ENCODE measurements at places on chromosomes 3 and 15. TPM values are rescaled to one million over a fixed set of nuclear protein-coding genes. Genes with fewer than 3 reads are reported as not detected.
A peak's percentile ranks its signal among the peaks of the same experiment; 100 is the strongest.

DNA sequence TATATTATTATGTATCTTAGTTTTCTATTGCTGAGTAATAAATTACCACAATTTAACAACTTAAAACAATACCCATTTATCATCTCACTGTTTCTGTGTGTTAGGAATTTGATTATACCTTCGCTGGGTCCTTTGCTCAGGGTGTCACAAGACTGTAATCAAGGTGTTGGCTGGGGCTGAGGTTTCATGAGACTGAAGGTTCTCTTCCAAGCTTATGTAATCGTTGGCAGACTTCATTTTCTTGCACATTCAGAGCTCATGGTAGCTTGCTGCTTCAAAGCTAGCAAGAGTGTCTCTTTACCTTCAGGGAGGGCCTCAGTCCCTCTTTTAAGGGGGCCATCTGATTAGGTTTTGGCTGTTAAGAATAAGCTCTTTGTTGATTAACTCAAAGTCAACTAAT, 293.1 kb downstream of the POLQ start:
- no peak overlapping the region for H3K4me3 ChIP-seq
- no peaks in the 10 kb centered on the region for H3K36me3 ChIP-seq
- H3K27me3 ChIP-seq, result no peaks in the 10 kb centered on the region
- no peak for DNase-seq

- no peaks in the 10 kb centered on the region for H3K4me1 ChIP-seq
- no peak overlapping the region for H3K4me3 ChIP-seq
- peak overlapping the region; percentile 73 for H3K27ac ChIP-seq
- peaks cover 25% of the 10 kb centered on the region for H3K36me3 ChIP-seq
- H3K27me3 ChIP-seq, result no peaks in the 10 kb centered on the region
Measured at GRCh38 chr3:113663324-113663750, 33.1 kb downstream of the USF3 start.

The IL16 gene
- 6.2 TPM for total RNA-seq

The DPPA2 gene
- not detected for total RNA-seq

DNA sequence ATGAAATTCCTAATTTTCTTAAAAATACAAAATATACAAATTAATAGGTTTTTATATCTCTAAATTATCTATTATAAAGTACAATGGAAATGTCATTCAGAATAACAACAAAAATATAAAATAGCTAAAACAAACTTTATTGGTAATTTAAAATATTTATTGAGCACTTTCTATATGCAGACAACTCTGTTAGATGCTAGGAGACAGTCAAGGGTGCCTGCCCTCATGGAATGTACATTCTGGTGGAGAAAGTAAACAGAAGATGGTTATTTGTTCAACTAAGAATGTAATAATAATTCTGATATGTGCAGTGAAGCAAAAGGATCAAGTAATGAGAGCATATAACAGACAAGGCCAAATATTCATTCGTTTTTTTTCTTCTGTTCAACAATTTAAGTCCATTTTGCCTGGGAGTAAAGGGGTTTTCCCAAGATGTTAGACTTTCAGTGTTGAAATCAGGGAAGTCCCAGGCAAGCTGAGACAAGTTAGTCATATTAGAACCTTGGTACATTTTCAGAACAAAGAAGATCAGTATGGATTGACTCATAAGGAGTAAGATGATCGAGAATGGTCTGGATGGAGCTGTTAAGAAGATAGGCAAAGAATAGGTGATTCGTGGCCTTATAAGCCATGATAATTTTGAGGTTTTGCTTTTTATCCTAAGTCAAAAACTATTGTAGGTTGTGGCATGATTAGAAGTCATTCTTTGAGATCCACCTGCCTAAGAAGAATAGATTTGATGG, 150.2 kb upstream of the MLF1 start:
- no peaks in the 10 kb centered on the region for H3K36me3 ChIP-seq
- DNase-seq, result no peak
- H3K4me3 ChIP-seq, result no peak overlapping the region
- H3K27ac ChIP-seq, result no peak overlapping the region

DNA sequence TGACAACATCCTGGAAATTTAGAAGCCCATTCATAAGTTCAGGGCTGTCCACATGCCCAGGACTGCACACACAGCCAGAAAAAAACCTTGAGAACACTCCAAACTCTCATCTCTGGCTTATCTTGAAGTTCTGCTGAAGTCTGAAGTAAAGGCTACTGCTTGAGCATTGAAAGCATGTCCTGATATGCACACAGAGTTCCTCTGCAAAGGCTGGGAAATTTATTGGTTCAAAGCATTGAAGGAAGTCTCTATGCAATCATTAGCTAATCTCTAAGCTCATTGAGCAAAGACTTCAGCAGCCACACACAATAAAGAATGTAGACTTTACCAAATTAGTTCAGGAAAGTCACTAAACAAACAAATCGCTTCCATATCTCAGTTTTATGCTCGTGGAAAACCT, 162.0 kb upstream of the STT3B start:
- DNase-seq, result no peak
- no peak overlapping the region for H3K4me3 ChIP-seq
- H3K36me3 ChIP-seq, result no peaks in the 10 kb centered on the region
- H3K4me1 ChIP-seq, result no peaks in the 10 kb centered on the region
- H3K27ac ChIP-seq, result no peak overlapping the region

GRCh38 chr3:166177130-166177529, 339.9 kb upstream of the BCHE start:
- DNase-seq, result no peak
- no peak overlapping the region for H3K27ac ChIP-seq
- H3K36me3 ChIP-seq, result no peaks in the 10 kb centered on the region
- H3K4me3 ChIP-seq, result no peak overlapping the region

GRCh38 chr3:120144267-120144666, 50.0 kb upstream of the GSK3B start:
- no peak for DNase-seq
- H3K36me3 ChIP-seq, result no peaks in the 10 kb centered on the region
- H3K4me1 ChIP-seq, result no peaks in the 10 kb centered on the region
- H3K27ac ChIP-seq, result no peak overlapping the region
- no peak overlapping the region for H3K4me3 ChIP-seq

The C2CD4A gene
- not detected for total RNA-seq

The AGBL1 gene
- 0.16 TPM for total RNA-seq

- DNase-seq, result no peak
- no peaks in the 10 kb centered on the region for H3K4me1 ChIP-seq
- H3K27ac ChIP-seq, result no peak overlapping the region
- no peaks in the 10 kb centered on the region for H3K36me3 ChIP-seq
Measured at GRCh38 chr3:30770387-30770786, 124.1 kb downstream of the GADL1 start.

DNA sequence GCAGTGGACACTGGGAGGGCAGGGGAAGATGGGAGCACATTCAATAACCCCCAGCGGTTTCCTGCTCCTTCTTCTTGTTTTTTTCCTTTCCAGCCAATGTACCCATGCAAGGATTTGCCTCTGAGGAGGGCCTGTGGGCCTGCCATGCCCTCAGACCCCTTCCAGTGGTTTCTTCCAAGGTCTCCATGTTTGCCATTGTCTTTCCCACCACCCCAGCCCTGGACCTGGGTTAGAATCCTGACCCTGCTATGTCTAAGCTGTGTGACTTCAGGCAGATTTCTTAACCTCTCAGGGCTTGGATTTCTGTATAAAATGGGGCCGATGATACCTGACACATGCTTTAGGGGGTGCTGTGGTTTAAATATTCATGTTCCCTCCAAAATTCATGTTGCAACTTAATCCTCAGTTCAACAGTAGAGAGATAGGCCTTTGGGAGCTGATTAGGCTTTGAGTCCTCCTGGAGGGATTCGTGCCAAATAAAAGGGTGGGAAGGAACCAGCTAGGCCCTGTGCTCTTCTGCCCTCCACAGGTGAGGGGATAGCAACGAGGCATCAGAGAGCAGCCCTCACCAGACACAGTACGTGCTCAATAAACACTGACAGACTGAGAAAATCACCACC, 46.3 kb upstream of the FLNB start:
- no peaks in the 10 kb centered on the region for H3K36me3 ChIP-seq
- peak overlapping the region; percentile 98 for H3K27ac ChIP-seq
- no peak for DNase-seq
- no peaks in the 10 kb centered on the region for H3K4me1 ChIP-seq
- no peaks in the 10 kb centered on the region for H3K27me3 ChIP-seq

DNA sequence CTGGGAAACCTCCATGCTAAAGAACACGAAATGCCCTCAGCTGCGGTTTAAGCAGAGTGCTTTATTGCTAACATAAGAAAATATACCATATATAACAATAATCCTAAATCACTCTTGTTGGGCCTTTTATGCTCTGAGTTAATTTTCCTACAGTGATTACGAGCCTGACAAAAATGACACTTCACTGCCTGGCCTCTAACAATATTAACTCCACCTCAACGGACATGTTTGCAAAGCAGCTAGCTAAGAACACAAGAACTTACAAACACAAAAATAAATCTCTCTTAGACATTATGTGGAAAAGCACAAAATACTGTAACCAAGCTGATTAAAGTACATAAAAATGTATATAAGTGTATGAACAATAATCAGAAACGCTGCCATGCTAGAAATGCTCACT, 40.7 kb downstream of the DLG1 start:
- H3K4me1 ChIP-seq, result peaks cover 6% of the 10 kb centered on the region
- H3K4me3 ChIP-seq, result no peak overlapping the region
- DNase-seq, result no peak
- no peak overlapping the region for H3K27ac ChIP-seq
- no peaks in the 10 kb centered on the region for H3K27me3 ChIP-seq

The PLA2G4E gene
- total RNA-seq, result not detected

DNA sequence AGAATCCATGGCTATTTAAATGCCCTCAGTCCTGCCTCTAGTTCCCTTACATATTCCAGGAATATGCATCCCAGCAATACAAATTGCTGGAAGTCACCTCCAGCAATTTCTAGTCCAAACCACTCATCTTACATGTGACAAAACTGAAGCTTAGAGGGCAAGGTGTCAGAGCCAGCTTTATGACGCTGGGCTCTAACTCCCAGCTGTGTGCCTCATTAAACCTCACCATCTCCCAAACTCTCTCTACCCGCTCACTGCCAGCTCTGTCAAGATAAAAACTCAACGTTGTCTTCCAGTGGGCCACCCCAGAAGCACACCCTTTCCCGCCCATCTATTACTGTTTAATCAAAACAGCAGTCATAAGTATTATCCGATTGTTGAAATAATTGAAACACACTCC, 7.9 kb downstream of the TNIK start:
- H3K4me1 ChIP-seq, result no peaks in the 10 kb centered on the region
- H3K36me3 ChIP-seq, result no peaks in the 10 kb centered on the region
- no peak overlapping the region for H3K4me3 ChIP-seq

Data from sigmoid colon (tissue), 7 donors.